ENCODE measurements at places on chromosomes 3 and 15. TPM values are rescaled to one million over a fixed set of nuclear protein-coding genes. Genes with fewer than 3 reads are reported as not detected.

MOBP gene
- 0.25 TPM for total RNA-seq

COL6A6 gene
- total RNA-seq, result 0.49 TPM

TUSC7 gene
- total RNA-seq, result 0.25 TPM

ZBED2 gene
- not detected for total RNA-seq

RNU5B-1 gene
- under 0.01 TPM for total RNA-seq

RBP2 gene
- not detected for total RNA-seq

CILP gene
- total RNA-seq, result 0.25 TPM

SCN11A gene
- total RNA-seq, result 0.25 TPM

TTLL13 gene
- under 0.01 TPM for total RNA-seq

TGM5 gene
- total RNA-seq, result not detected

STX19 gene
- total RNA-seq, result not detected

ARPP21 gene
- total RNA-seq, result 224 TPM

TM4SF18 gene
- total RNA-seq, result 3.7 TPM
